Epithelial cell of umbilical artery (primary cell): ENCODE measurements at places on chromosomes 7 and 10. TPM values are rescaled to one million over a fixed set of nuclear protein-coding genes. Genes with fewer than 3 reads are reported as not detected.

Gene NPY4R
- not detected in 2 replicates for total RNA-seq

Gene VWDE
- total RNA-seq: 0.65 and 1.7 TPM in 2 replicates

Gene CPN1
- not detected in 2 replicates for total RNA-seq

Gene ELOVL3
- total RNA-seq: not detected in 2 replicates

Gene DNMBP
- 29.2 and 35.3 TPM in 2 replicates for total RNA-seq

Gene ARHGEF35
- total RNA-seq: 0.32 and 0.91 TPM in 2 replicates

Gene HOXA1
- total RNA-seq: 0.30 and 0.32 TPM in 2 replicates

Gene NEUROD6
- total RNA-seq: not detected in 2 replicates

Gene WAC
- total RNA-seq: 35.1 and 58.2 TPM in 2 replicates

Gene MCU
- 22.9 and 24.0 TPM in 2 replicates for total RNA-seq

Gene TLX1
- total RNA-seq: 0.15 TPM in 1 of 2 replicates, not detected in the other

Gene CELF2
- 4.5 and 5.5 TPM in 2 replicates for total RNA-seq

Gene LIPJ
- not detected in 2 replicates for total RNA-seq

Gene GPR37
- total RNA-seq: 1.2 and 6.2 TPM in 2 replicates

Gene NACAD
- total RNA-seq: under 0.01 and 0.32 TPM in 2 replicates

Gene EGR2
- 0.32 TPM in 1 of 2 replicates, not detected in the other for total RNA-seq

Gene TDRD1
- not detected in 2 replicates for total RNA-seq

Gene PDZD7
- 0.65 and 1.1 TPM in 2 replicates for total RNA-seq

Gene WDR37
- total RNA-seq: 17.0 and 24.7 TPM in 2 replicates

Gene ZNF12
- total RNA-seq: 11.7 and 13.4 TPM in 2 replicates

Gene UNCX
- not detected in 2 replicates for total RNA-seq

Gene PTCD1
- total RNA-seq: 4.5 and 5.5 TPM in 2 replicates

Gene PWWP2B
- total RNA-seq: 9.7 and 14.9 TPM in 2 replicates

Gene CDHR1
- under 0.01 TPM in 2 replicates for total RNA-seq

Gene CPEB3
- 0.32 and 1.1 TPM in 2 replicates for total RNA-seq

Gene TIMM23B
- total RNA-seq: 16.9 and 21.0 TPM in 2 replicates

Gene GTPBP10
- total RNA-seq: 13.6 and 15.5 TPM in 2 replicates
